Activated CD4-positive, alpha-beta T cell treated with anti-CD3 and anti-CD28 coated beads for 36 hours (primary cell): ENCODE measurements at places on chromosomes 5 and 9. TPM values are rescaled to one million over a fixed set of nuclear protein-coding genes. Genes with fewer than 3 reads are reported as not detected.
A peak's percentile ranks its signal among the peaks of the same experiment; 100 is the strongest.

DNA sequence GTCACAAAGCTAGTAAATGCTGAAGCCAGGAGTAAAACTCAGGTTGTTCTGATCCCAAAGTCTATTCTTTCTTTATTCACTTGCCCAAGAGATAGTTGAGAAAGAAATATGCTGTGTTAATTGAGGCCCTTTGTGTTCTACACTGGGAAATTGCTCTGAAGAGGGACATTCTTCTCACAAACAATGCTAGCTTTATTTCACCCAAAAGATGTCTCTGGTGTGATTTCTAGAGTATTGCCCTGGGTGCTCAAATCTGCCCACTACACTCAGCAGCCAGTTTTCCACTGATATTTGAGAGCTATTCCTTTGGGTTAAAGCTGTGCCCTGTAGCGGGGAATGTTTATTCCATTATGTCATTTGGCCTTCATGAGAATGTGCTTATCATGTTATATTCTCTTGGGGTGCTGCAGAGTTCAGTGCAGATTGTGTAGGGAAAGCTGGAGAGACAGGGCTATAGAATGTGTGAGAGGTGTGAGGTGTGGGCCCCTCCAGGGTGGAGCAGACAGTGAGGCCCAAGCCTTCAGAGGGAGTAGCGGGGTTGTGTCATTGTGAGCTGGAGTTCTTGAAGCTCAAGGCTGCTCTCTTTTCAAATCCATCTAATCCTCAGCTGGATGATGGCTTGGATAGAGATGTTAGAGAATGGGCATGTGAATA lies 21.0 kb upstream of the C5orf63 start:
- DNase-seq = no peak

- no peak for DNase-seq
Observed at GRCh38 chr9:123359546-123359945, 3.5 kb downstream of the CRB2 start.

- DNase-seq = no peak
Observed at GRCh38 chr9:91332546-91333231, 29.0 kb downstream of the AUH start.

- DNase-seq = peak; percentile 18
Observed at GRCh38 chr5:116573702-116574366, 789 bp downstream of the SEMA6A start.

- no peak for DNase-seq
Observed at GRCh38 chr5:80324912-80325311, 5.1 kb downstream of the SPZ1 start.

DNA sequence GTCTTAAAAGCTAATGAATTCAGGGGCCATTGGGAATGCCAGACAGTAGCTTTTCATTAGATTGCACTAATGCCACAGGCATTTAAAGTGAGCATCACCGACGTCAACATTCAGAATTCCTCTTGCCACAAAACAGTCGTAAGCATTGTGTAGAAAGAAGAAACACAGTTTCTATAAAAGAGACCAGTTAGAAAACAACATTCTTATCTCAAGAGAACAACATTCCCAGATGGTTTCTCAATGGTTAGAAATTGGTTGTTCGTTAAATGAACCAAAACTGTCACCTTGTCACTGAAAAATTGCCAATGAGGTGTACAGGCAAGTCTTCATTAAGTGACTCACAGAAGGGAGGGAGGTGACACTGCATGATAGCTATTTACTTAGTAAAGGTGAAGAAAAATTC lies 401.6 kb upstream of the PRR16 start:
- no peak for DNase-seq

DNA sequence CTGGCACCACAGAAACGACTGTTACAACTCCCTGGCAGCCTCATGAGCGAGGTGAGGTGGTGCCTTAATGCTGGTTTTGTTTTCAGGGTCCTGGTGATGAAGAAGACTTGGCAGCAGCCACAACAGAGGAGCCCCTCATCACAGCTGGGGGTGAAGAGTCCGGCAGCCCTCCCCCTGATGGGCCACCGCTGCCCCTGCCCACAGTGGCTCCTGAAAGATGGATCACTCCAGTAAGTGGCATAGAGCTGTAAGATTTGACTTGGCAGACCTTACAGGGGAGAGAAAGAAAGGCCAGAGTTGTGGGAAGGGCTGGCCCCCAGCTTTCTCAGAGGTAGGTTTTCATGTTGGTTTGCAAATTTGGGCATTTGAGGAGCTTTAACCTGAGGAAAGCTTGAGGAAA lies 72.2 kb downstream of the COL15A1 start:
- DNase-seq = no peak

DNA sequence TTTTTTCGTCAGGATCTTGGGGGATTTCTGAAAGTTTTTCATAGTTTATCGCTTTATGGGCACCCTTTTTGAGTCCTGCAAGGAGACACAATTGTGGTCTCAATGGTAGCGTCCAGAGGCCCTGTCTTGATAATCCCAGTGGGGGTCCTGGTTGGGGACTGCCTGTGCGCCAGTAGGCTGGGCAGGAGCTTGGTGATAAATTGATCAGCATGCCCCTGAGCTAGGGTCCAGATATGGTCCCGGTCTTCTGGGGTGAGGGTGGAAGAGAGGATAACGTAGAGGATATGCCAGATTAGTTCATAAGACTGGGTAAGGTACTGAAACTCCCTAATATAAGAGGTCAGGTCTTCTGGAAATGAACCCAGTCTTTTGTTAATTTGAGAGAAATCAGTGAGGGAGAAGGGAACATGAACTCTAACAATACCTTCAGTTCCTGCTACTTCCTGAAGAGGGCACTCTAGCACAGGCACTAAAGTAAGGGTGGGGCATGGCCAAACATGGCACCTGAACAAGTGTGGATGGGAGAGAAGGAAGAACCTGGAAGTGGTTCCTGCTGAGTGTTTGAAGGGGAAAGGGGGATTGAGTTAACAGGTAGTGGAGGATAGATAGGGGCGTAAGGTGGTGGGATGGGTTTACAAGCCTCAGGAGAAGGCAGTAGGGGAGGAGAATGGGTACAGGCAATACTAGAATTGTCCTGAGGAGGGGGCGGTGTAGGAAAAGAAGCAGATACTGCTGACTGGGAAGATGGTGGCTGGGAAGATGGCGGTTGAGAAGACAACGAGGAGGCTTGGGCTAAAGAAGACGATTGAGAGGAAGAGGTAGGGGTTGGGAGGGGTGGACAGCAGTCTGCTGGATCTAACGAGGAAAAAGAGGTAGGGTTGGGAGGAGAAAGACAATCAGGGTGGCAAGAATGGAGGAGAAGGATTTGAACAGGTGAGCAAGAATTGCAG lies 33.8 kb upstream of the ANXA2R start:
- peak; percentile 69 for DNase-seq

DNA sequence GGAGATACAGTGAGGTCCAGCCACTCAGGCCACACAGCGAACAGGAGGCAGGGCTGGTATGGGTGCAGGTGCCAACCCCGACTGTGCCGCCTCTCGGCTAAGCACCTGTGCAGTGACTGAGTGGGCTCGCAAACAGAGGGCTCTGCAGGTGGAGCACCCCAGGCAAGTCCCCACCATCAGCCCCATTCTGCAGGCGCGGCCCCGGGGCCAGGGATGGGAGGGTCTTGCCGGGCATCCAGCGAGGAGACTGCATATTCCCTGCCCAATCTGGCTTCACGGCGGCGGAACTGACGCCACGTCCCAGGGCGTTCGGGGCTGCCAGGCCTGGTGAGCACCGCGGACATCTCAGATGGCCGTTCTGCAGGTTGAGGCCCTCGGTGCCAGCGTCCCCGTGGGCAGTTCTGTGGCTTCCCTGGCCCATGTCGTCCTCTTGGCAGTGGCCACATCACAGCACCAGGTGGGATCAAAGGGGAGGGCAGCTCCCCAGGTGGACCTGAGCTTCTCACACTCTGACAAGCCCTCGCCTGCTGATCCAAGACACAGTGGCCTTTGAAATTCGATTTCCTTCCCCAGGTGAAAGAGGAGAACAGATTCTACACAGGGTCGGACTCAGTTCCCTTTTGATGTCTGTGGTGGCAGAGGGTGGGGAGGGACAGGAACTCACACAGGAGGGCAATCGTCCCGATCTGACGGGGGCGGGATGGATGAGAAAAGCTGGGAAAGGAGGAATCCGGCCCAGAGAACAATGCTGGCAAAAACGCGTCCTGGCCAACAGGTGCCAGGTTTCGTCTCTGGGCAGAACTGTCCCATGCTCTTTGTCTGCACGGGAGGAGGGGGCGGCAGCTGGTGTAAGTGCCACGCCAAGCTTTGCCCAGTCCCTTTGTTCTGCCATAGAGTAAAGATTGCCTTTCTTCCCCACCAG lies 18.8 kb downstream of the DBH start:
- no peak for DNase-seq

DNA sequence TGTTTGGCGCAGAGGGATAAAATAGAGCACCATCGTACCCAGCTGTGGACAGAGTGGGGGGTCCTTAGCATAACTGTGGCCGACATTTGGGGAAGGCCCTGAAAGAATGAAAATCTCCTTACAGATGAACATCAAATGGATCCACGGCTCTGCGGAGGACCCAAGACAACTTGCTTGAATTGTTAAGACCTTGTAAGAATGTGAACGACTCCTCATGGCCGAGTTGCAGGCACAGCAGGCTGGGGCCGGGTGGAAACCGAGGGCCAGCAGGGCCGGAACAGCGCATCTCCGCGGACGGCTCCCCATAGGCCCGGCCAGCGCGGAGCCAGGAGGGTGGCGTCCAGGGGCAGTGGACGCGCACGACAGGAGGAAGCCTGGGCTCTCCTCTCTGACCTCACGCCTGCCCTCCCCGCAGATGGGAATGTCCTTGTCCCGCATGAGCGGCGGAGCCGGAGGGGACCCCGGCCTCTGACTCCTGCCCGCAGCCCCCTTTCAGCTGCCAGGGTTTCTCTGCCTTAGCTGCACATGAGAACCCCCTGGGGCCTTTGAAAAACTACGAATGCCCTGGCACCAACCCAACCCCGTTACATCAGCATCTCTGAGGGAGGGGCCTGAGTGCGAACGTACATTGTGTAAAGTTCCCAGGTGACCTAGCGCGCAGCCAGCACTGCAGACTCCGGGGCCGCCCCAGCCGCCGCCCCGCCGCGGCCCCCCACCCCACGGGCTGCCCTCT lies 36.2 kb upstream of the PTCH1 start:
- peak; percentile 64 for DNase-seq

DNA sequence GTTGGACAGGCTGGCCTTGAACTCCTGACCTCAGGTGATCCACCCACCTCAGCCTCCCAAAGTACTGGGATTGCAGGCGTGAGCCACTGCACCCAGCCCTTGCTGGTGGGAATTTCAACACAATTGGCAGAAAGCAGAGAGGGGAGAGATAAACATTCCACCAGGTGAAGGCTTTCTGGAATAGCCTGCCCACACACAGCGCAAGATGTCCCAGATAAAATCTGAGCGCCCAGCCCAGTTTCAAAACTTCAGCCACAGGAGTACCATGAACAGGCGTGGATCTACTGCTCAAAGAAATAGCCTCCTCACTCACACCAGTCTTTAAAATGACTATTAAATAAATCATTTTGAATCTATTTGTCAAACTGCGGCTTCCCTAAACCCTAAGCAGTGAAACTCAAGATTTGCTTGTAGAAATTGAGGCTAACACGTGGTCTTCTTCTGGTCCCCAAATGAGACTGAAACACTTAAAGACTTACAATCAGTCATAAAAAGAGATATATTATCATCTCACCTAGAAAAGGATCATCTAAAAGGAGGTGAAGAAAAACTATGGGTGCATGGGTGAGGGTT lies 34.7 kb downstream of the CAPSL start:
- DNase-seq = no peak

- DNase-seq = peak; percentile 75
Observed at GRCh38 chr9:91047993-91048607, 246.5 kb downstream of the SYK start.

DNA sequence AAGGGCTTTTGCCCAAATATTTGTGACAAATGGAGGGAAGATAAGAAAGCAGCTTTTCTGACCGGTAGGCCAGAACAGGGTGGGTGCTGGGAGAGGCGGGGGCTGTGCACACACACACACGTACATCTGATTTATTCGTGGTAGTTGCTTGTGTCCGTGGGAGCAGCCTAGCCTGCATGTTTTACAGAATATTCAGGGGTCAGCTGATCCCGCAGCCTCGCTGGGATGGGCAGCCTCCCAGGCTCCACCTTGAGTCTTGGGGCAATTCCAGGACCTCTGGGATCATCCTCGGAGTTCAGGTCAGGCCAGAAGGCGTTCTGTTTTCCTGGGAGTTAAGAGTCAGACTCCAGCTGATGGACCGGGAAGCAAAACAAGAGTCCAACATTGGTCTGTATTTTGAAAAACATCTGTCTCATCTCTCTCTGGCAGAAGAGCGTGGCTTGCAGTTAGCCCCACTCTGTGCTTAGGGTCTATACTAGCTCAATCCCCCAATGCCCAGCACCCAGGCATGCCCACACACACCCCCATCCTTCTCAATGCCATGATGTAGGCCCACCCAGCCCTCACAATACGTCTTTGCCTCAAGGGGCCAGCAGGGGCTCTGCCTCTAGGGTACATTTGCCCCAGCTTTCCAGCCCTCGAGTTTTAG lies 210.6 kb downstream of the GOLPH3 start:
- no peak for DNase-seq

GRCh38 chr5:172325452-172325851 lies 41.9 kb upstream of the UBTD2 start:
- no peak for DNase-seq

DNA sequence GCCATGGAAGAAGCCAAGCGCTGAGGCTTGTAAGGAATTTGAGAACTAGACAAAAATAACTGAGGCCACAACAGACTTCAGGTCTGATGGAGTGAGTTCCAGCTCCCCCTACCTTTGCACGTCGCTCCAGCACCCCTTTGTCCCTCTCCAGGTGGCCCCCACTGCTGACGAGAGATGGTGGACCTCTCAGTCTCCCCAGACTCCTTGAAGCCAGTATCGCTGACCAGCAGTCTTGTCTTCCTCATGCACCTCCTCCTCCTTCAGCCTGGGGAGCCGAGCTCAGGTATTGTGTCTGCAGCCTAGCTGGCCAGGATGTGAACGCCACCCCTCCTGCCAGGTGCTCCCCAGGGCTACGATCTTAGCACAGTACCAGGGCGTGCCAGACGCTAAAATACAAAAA lies 5.2 kb downstream of the BTNL9 start:
- no peak for DNase-seq

DNA sequence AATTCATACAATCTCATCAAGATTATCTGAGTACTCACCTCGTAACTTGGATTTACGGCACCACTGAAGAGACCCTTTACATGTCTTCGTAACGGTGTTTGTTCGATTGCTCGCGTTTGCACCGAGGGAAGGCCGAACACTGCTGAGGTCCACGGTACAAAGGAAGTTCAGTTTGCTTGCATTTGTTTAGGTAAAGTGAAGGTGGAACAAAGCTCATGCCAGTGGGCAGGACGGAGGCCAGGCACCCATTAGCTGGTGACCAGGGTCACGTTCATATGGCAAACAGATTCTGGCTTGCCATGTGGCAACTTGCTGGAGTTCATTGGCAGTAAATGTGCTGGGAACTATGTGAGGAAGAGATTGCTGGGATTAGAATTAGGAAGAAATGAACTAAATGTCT lies 164.8 kb downstream of the MACROH2A1 start:
- DNase-seq = no peak

PDCD1LG2 gene
- total RNA-seq = 0.81 TPM

PTBP3 gene
- 176 TPM for total RNA-seq

LAMC3 gene
- total RNA-seq = 0.40 TPM

EXD3 gene
- 7.1 TPM for total RNA-seq

SLC25A25 gene
- 6.9 TPM for total RNA-seq

PCDHB5 gene
- not detected for total RNA-seq
